ENCODE measurements at places on chromosomes 1 and 21.

GRCh38 chr21:45269861-45270260, 17.8 kb downstream of the POFUT2 start:
- no peak for DNase-seq

DNA sequence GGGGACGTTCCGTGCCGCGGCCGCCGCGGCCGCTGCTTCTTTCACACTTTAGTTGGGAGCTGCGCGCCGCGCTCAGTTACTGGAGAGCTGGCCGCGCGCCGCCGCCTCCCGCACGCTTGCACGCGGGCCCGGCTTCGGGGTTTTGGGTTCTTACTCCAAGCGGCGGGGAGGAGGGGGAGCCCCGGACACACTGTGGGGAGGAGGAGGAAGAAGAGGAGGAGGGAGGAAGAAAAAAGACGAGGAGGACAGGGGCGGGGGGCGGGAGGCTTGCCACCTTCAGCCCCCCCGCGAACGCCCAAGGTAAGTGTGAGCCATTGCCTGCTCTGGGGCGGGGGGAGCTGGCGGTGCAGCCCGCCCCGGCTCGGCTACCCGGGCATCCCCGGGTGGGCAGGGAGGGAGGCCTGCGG, 243 bp downstream of the C1orf21 start:
- no peak for DNase-seq

- no peak for DNase-seq
Measured at GRCh38 chr1:227790868-227791267, 24.6 kb upstream of the PRSS38 start.

DNA sequence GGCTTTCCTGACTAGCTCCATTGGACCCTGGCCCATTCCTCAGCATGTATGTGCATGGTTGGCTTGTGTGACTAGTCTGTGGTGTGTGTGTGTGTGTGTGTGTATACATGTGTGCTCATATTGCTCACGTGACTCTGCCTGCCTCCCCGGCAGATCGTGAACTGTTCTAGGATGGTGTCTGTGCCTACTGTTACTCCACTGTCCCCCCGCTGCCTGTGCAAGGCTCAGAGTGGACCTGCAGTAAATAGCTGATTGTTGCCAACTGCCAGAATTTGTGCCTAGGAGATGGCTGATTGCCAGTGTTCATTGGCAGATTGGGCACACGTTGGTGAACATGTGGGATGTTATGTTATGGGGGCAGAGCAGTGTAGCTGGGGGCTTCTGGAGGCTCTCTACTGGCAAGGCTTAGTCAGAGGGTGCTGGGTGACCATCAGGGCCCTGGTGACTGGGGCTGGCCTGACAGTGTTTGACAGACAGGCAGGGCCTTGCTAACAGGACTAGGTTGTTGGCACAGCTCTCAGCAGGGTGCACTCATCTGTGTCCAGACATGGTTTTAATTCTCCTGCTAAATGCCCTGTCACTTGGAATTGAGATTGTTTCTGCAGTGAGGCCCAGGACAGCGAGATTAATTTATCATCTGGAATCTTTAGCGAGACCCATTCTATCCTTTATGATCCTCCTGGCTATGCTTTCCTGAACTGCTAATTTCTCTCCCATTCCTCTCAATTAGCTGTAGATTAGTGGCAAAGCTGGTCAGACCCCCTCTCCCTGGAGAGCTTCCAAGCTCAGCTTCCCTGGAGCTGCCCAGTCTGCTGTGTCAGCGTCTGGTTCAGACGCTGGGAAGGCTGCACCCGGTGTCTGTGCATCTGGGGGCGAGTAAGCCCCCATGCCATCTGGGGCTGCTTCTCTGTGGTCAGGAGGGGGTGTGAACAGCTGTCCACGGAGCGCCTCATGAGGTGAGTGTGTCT, 20.8 kb downstream of the SLC6A17 start:
- no peak for DNase-seq
